ENCODE measurements at places on chromosomes 4 and X.

- no peak for DNase-seq
These were observed 153.0 kb upstream of the TRPC5 start for GRCh38 chrX:112235547-112235946.

GRCh38 chr4:123824524-123824923 is 427.9 kb downstream of the SPRY1 start:
- DNase-seq = no peak

GRCh38 chr4:174099712-174100111 is 183.8 kb downstream of the FBXO8 start:
- no peak for DNase-seq

DNA sequence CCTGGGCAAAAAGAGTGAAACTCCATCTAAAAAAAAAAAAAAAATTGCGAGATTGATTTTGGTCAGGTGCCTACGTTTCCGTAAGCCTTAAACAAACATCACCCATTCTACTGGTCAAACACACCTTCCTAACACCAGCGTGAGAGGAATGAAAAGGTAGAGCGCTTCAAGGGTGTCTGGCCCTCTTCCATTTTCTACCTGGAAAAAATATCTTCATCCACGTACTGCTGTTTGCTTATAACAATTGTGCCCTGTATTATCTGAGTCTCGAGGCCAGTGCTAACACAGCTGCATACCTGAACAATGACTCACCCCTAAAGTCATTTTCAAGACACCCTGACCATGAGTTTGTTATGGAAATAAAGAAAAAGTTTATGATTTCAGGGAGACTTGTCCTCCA is 13.9 kb downstream of the TMSB4X start:
- DNase-seq = no peak

GRCh38 chr4:156390599-156391324 is 437.1 kb upstream of the CTSO start:
- no peak for DNase-seq

DNA sequence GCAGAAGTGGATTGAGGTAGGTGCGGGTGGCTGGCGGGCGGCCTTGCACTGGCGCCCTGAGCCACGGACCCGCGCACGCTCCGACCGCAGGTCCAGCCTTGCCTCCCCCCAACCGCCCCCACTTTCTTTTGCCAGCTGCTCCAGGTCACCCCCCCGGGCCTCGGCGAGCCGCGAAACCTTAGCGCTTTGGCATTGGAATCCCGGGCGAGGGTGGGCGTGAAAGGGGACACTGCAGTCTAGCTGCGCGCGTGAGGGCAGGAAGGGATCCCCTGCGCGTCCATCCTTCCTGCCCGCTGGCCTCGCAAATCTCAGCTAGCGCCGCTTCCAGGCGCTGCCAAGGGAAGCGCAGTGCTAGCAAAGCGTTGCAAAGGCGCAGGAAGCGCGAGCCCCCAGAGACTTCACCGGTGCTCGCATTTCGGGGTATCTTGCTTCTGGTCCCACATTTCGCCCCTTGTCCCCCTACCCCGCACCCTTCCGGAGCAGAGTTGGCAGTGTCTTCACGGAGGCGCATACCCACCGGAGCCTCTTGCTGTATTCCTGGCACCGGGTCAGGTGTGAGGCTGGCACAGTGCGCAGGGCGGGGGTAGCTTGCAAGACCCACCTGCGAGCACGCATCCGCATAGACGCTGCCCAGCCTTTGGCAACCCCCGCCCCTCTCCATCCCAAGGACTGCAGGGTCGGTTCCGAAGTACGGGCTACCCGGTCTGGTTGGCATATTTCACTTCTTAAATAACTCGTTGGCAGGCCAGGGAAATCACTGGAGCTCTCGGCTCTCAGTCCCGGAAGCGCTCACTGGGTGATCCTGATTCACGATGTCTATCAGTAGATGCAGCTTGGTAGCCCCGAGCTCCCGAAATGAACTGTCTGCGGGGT is 104.4 kb downstream of the UCHL1 start:
- DNase-seq = no peak

DNA sequence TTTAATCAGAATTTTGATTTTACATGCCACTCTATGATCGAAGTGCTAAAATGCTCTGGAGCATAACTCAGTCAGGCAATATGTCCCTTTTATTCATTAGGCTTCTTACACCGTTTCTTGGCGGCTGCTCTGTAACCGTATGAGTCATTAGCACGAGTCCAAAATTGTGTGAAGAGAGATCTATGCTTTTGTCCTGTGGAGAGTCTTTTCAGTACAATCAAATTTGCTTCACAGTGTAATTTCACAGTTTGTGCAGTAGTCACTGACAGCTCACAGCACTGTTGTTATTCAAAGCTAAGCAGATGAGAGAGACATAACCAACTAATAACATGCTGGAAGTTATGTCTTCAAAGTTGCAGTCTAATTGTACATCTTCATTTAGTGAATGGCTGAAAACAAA is 167.8 kb downstream of the PCDH10 start:
- DNase-seq = no peak

DNA sequence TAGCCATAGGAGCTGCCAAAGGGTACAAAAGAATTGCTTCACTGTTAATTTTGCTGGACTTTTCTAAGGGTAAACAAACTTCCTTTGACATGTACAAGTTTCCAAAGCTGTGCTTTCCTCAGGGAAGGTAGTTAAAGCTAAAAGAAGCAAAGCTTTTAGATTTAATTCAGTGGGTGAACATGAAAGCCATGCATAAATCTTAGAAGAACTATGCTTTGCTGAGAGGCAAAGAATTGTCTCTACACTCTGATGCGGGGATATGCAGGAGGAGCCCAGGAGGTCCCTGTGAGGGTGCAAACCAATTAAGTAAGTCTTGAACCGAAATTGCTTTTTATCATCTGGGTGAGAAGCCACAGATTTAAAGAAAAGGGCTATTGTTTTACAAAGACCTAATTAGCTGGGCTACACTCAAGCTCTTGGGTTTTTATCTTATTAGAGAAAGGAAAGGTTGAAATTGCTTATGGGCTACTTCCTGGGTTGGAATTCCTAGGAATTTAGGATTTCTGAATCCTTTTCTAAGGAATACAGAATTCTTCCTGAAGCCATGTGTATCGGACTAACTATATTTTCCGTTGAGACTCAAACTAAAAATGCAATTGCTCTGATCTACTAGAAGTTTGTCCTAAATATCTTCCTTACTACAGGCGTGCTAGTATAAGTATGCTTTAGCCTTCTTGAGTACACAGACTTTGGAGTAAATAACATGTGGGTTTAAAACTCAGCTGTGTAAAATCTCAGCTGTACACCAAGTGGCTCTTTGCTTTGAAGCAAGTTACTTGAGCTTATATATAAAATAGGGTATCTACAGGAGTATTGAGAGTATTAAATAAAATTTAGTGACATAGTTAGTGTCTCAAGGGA is 188.4 kb upstream of the ANK2 start:
- DNase-seq = no peak

DNA sequence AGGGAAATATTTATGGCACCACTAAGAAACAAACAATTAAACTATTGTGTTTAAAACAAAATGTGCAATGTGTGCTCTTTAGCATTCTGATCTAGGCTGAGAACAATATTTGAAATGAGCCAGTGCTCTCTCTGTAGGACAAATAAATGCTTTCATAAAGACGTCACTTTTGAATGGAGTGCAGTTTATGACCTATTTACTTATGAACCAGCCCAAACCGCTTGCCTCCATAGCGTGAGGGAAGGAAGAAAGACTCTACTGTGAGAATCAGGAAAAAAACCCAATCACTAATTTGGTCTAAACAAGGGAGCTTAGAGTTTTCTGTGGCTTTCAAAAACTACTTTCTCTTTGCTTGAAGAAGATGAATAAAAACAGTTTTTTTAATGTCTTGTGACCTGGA is 39.4 kb downstream of the SAT1 start:
- no peak for DNase-seq

- no peak for DNase-seq
These were observed 63.9 kb downstream of the WFS1 start for GRCh38 chr4:6333301-6334202.

Measured in stimulated activated CD4-positive, alpha-beta T cell treated with anti-CD3 and anti-CD28 coated beads, Interleukin-2, amount 100 ng/mL, for 4 hours (primary cell).